NCI-H2029 (cell line): ENCODE measurements at places on chromosomes 6 and 20.

GRCh38 chr20:61666471-61666832 is 399.2 kb downstream of the TAF4 start:
- DNase-seq: no peak

DNA sequence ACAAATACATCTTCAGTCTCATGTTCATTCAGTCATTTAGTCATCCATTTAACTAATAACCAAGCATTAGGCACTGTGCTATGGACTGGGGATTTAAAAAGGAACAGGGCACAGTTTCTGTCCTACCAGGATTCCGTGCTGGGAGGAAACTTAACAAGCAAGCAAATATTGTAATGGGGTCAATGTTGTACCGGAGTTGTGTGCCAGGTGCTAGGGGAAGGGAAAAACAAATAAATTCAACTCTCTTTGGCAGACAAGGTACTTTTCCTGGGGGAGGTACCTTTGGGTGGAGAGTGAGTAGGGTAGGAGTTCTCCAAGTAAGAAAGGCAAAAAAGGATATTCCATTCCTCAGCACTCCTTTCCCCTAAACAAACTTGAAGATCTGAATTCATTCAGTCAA is 90.3 kb downstream of the OLIG3 start:
- DNase-seq: no peak

DNA sequence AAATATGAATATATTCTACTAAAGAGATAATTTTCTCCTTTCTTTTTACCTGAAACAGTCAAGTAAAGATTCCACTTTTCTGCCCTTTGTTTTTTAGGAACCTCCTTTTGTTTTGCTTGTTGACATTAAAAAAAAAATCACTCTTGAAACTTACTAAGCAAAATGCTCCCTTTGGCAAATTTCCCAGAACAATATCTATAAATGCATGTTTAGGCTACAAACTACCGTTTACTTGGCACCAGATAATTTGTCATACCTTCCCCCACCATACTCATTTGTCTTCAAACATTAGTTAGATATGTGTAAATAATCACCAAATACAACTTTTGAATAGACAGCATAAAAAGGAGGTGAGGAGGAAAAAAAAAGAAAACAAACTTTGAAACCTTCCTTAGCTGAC is 604.7 kb downstream of the RFPL4B start:
- DNase-seq: no peak

GRCh38 chr6:150134280-150134920 is 8.4 kb upstream of the PPP1R14C start:
- DNase-seq: no peak

- no peak for DNase-seq
Observed at GRCh38 chr20:48631114-48632016, 196.4 kb downstream of the PREX1 start.

DNA sequence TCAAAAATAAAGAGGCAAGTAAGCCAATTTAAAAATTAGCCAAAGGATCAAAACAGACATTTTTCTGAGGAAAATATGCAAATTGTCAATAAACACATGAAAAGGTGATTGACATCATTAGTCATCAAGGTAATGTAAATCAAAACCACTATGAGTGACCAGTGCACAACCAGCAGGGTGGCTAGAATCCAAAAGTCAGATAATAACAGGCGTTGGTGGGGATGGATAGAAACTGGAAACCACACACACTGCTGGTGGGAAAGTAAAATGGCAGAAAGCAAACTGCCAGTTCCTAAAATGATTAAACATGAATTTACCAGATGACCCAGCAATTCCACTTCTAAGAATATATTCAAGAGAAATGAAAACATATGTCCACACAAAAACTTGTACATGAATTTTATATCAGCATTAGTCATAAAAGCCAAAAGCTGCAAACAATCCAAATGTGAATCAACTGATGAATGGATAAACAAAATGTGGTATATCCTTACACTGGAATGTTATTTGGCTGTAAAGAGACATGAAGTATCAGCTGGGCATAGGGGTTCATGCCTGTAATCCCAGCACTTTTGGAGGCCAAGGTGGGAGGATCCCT is 74.8 kb upstream of the MBOAT1 start:
- no peak for DNase-seq

- peak; percentile 62 for DNase-seq
Observed at GRCh38 chr20:47795214-47795907, 10.1 kb upstream of the SULF2 start.

DNA sequence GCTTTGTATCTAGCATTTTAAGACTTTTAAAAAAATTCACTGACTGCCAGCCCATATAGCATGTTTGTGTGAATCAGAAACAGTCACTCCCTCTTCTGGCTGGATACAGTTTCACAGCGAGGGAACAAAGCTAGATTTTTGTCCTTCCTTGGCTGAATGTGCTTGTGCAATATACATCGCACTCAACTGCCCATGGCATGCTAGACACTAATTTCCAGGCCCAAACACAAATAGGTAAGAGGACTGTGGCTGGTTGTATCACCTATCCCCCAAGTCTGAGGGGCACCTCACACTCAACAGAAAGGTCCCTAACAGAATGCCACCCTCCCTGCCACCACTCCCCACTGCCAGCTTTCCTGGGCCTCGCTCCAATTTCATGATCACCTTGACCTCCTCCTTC is 16.2 kb upstream of the BLCAP start:
- DNase-seq: no peak

DNA sequence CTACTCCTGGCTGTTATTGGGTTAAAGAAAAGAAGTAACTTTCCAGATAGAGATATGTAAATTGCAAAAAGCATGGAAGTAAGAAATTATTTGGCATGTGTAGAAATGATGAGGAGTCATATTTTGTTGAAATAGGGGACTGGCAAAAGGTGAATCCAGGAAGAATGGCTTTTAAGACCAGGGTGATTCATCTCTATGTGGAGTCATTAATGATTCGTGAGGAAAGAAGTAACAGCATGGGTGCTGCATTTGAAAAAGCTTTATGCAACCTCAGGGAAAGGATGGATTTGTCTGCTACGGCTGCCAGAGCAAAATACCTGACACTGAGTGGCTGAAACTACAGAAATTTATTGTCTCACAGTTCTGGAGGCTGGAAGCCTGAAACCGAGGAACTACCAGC is 14.8 kb upstream of the SYNE1 start:
- DNase-seq: no peak

GRCh38 chr6:157226761-157227160 is 96.6 kb downstream of the TMEM242 start:
- DNase-seq: no peak

DNA sequence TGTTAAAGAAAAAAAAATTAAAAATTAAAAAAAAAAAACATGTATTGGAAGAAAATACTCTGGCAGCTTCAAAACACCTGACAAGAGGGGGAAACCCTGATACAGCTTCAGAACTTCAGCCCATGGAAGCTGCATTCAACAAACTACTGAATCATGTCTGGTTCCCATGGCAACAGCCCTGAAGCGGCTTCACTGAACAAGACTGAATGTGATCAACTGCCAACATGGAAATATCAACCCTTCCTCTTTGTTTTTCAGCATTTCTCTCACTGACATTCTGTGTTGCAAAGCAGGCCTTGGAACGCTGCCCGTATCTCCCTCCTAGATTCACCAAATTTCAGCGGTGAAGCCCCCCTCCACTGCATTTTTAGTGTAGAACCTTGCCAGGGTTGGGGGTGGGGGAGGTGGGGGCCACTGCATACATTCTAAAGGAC is 91.3 kb upstream of the SHLD1 start:
- peak; percentile 79 for DNase-seq

GRCh38 chr6:122817358-122817757 is 28.3 kb downstream of the SMPDL3A start:
- no peak for DNase-seq

DNA sequence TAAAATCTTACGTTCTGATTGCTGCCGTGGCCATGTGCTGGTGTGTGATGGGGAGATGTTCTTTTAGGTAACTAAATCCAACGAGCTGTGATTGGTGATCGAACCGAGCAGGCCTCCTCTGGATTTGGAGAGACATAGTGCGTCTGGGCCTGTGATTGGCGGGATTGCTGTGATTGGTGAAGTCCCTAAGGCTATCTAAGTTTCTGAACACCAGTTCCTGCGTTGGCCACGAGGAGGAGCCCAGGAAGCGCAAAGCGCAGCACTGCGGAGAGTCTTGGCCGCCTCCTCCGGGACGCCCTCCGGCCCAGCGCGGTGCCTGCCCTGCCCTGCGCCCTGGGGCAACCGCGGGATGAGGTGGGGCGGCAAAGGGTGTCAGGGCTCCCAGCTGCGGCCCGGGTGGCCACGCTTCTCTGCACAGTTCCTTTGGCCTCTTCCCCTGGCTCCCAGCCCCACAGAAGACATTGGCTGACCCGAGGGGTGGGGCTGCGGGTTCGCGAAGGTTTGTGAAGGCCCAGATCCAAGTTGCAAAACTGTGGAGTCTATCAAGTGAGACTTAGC is 33.0 kb downstream of the HNF4A start:
- DNase-seq: peak; percentile 39

DNA sequence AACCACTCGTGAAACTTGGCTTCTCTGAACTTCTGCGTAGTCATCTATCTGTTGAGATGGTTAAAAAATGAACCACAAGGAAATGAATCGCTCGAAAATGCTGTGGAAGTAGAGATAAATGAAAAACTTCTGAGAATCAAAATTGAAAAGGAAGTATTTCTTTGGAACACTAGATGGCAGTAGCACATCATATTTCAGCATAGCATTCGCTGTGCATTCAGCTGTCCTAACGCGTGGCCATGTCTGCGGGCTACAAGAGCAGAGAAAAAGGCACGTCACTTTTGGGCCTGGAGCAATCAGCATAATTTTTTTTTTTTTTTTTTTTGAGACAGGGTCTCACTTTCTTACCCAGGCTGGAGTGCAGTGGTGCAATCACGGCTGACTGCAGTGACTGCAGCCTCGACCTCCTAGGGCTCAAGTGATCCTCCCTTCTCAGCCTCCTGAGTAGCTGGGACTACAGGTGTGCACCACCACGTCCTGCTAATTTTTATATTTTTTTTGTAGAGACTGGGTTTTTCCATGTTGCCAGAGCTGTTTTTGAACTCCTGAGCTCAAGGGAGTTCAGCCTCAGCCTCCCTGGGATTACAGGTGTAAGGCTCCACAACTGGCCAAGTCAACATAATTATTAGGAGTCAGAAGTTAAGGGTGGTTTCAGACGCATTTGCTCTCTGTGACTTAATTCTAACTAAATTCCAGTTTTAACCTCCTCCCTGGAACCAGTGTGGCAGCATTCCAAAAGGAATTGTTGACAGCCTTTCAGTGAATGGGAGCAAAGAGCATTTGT is 8.8 kb upstream of the PERP start:
- DNase-seq: peak; percentile 15

DNA sequence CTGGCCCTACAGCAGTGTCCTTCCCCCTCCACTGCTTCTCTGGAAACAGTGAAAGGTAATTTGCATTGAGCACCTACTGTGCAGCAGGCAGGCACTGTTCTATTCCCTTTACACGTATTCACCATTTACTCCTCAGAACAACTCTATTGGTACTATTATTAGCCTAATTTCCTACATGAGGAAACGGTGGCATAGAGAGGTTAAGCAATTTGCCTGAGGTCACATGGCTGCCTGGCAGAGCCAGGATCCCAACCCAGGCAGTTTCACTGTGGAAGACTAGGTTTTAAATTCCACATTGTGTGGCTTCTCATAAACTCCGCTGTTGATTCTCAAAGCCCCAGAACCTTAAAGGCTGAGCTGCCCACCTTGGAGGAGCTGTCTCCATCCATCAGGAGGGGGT is 72.7 kb downstream of the CLIC5 start:
- DNase-seq: no peak

GRCh38 chr6:11432091-11432490 is 105.5 kb upstream of the TMEM170B start:
- no peak for DNase-seq

GRCh38 chr6:27451660-27452390 is 21.1 kb downstream of the ZNF184 start:
- DNase-seq: no peak

DNA sequence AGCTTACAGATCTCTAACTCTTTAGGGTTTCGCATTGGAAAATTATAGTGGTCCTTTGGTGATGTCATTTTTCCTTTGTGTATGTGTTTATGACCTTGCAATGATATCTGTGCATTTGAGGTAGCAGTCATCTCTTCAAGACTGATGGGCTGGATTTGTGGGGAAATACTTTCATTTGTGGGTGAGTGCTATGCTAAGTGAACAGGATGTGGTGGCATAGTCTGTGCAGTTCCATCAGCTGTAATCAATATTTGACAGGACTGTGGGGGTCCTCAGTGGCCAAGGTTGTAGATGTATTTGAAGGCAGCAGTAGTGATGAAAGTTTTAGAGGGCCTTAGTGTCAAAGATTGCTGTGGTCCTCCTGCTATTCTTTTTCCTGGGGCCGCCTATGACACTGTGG is 79.5 kb downstream of the CYP39A1 start:
- DNase-seq: no peak

- DNase-seq: peak; percentile 53
Observed at GRCh38 chr6:7112741-7113313, 5.1 kb downstream of the RREB1 start.
